ENCODE measurements at places on chromosomes 2 and 18.

DNA sequence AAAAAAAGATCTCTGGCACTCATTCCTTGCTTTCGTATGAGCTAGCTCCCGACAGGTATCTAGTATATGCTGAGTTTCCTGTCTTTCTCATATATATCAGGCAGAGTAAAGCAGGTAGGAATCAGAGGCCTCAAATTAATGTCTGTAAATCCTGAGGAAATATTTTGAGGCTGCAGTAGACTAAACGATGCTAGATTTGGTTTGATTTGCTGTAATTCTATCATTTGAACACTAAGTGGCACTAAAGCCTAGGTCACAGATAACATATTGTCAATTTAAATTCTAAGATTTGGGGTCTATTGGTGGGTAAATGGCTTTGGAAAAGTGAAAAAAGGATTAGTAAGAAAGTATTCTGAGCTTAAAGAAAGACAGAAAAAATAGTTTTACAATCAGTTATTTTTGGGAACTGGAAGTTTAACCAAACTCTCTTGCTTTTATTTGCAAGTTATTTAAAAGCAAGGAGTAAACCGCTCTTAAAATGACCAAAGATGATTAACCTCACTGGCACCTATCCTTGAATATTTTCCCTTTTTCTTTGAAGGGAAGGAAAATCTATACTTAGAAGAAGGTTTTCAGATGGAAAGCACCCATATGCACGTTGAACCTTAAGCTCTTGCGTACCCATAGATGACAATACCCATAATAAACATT is 37.6 kb upstream of the SLC4A10 start:
- DNase-seq: no peak

- no peak for DNase-seq
Observed at GRCh38 chr2:48685126-48685525, 67.5 kb downstream of the GTF2A1L start.

DNA sequence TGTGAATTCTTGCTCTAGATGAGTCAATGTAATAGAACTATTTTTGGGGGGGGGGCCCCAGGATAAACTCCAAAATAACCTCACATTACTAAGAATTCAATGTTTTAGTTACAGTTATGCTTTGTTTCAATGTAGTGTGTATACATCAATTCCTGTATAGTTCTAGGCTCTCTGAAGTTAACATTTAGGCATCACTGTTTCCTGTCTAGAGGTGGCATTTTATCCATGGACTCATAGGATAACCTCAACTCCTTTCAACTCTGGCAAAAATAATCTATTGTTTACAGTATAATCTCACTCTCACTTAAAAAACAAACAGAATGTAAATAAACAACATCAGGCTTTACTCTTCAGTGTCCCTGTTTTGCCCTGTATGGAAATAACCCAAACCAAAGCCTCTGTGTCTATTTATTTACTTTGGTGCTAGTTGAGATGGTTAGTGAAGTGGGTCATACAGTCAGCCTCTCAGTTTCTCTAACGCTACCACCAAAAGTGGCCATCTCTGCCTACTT is 79.3 kb upstream of the MMADHC start:
- DNase-seq: no peak

- no peak for DNase-seq
Observed at GRCh38 chr2:29050591-29050990, 23.7 kb downstream of the PCARE start.

DNA sequence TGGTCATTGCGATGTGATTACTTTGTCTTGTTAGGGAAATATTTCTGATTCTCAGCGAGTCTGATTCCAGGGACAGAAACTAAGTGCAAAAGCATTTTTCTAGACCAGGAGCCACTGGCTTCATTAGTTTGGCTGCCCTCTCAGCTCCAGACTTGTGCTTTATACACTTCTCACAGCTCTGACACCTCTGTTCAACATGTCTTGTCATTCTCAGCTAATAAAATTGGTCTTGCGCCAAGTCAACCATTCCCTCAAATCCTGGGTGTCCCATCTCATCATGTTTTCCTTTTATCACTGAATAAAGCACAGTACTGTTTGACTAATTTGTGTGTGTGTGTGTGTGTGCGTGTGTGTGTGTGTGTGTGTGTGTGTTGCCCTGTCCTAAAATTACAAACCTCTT is 215.5 kb upstream of the EPHA4 start:
- no peak for DNase-seq

DNA sequence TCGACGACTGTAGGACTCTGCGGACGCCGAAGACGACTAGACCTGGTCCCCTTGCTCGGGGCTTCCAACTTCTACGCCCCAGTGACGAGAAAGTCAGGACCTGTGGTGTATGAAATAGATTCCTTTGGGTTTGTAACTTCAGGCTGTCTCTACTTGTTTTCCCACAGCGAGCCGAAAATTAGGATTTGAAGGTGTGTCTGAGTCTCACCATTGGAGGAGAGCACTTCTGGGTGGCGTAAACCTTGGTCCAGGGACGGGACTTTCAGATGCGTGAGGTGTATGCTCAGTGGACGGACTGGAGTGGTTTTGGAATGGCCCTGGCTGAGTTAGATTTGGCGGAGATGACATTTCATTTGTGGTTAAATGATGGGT is 1.3 kb downstream of the BIRC6 start:
- DNase-seq: peak; percentile 13

DNA sequence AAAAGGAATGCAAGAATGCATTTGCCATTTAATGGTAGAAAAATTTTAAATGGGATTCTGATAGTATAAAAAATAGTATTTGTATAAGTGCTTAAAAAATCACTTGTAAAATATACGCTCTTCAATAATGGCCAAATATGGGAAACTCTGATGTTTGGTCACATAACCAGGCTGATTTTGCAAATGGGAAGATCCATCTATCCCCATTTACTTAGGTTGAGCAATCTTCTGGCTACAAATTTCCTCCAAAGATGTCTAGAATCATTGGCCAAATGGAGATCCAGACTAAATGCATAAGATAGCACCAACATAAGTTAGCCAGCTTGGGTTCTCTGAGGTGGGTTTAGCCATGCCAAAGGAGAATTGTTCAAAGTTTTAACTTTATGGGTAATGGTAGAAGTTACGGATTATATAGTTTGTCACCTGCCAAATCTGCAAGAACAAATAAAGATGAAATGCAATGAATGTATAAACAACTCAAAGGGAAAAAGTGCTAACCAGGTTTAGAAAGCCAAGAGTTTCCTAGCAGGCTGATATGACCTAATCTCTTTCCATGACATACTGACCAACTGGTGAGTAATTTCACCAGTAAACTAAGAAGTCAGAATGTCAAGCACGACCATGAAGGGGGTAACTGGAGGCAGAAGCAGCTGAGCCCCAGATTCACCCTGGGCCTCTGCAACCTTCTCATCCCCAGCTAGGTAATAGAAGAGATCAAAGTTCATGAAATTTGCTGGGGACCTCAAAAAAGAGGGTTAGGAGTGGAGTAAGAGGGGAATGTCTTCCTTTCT is 10.0 kb downstream of the RHOB start:
- no peak for DNase-seq

DNA sequence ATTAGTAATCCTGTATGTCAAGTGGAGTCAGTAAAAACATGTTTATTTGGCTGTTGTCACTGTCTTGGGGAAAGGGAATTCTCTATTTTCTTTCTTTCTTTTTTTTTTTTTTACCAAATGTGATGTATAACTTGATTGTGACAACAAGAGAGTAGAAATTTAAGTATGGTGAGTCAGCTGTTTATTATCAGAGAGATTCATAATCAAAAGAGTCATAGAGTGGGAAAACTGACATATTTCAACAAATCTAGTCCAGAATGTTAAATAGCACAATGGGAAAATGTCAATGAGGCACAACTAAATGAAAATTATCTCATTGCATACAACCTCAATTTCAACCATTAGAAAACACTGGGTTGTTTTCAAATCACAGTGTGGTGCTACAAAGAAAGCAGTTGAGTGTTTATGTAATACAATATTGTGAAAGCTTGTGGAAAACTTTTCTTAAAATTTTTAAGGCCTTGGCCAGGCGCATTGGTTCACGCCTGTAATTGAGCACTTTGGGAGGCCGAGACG is 111.9 kb upstream of the DTNA start:
- DNase-seq: no peak

Data from activated CD4-positive, alpha-beta T cell treated with anti-CD3 and anti-CD28 coated beads, Interleukin-2, amount 10 ng/mL, durations not matched to agents 7 days and 5 days (primary cell).